HFFc6 (cell line): ENCODE measurements at places on chromosomes 16 and 17. TPM values are rescaled to one million over a fixed set of nuclear protein-coding genes. Genes with fewer than 3 reads are reported as not detected.

Gene NECAB2
- not detected in 3 replicates for total RNA-seq

Gene CCL4L2
- not detected in 2 replicates for total RNA-seq

Gene KLHL11
- total RNA-seq: 15.5 to 16.2 TPM (median 16.1 TPM) in 3 replicates

Gene EVI2B
- total RNA-seq: 0.54 to 1.7 TPM (median 0.73 TPM) in 3 replicates

DNA sequence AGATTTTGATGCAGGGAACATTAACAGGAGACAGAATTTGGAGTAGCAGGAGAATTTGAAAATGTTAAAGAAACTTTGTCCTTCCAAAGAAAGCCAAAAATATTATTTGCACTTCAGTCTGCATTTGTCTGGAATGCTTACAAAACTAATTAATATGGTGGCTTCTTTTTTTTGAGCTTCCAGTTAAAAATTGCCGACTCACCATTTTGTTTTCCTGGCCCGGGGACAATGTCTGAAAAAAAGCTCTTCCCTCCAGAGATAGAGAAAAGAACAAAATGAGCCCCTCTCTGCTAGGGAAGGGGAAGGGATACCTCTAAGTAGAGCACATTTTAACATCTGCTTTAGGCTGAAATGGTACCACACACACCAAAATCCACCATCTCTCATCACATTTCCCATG lies 360.8 kb downstream of the SOX9 start:
- DNase-seq: no peak

DNA sequence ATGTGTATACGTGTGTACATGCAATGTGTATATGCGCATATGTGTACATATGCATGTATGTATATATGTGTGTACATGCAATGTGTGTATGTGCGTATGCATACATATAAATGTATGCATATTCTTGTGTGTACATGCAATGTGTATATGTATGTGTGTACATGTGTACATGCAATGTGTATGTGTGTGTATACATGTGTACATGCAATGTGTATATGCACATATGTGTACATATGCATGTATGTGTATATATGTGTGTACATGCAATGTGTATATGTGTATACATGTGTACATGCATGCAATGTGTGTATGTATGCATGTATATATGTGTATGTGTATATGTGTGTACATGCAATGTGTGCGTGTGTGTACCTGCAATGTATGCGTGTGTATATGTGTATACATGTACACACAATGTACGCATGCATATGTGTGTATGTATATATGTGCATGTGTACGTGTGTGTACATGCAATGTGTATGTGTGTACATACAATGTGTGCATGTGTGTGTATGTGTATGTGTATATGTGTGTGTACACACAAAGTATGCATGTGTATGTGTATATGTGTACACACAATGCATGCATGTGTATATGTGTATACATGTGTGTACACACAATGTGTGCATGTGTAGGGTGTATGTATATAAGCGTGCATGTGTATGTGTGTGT lies 167.7 kb downstream of the SHISA9 start:
- DNase-seq: no peak

GRCh38 chr17:44350733-44351226 lies 5.7 kb downstream of the GRN start:
- DNase-seq: peak; percentile 32

DNA sequence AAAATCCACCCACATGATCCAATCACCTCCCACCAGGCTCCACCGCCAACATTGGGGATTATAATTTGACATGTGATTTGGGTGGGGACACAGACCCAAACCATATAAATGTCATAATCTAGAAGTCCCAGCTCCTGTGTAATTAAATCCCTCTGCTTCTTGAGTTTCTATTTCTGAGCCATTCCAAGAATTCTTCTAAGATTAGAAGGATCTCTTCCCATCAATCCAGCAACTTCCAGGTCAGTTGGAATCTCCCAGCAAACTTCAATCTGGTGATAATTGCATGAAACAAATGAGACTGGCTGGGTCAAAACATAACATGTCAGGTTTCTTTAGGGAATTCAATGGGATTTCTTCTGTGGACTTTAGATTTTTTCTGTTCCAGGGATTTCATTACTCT lies 127.8 kb upstream of the CDH5 start:
- DNase-seq: no peak

DNA sequence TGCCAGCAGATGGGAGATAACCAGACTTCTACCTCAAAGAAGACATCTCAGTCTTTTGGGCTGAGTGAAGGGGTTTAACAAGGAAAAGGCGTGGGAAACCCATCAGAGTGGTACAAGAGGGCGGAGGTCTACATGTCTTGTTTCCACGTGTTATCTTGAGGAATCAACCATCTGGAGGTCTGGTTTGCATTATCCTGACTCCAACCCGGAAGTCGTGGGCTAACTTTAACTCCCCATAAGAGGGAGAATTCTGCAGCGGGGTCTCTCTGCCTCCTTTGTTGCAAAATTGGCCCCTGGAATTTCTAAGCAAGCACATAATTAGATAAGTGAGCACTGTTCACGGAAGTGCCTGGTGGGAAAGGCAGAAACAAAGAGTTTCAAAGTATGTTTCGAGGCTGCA lies 398.7 kb upstream of the C16orf82 start:
- no peak for DNase-seq
